ENCODE measurements at places on chromosomes 6 and 20.

DNA sequence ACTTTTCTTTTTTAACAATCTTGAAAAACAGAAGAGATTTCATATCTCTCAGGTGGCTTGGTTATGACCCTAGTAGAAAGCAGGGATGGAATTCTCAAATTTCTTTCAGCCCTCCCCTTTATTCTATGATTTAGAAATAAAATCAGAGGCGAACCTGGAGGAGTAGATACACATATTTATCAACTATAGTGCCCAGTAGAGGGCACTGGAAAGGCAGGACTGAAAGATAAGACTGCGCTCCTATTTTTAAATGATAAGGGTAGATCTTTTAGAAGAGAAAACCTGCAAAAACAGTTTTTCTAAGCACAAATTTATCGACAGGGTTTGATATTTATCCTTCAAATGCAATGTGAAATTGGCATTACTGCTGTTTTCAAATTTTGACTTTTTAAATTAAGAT, 1296.6 kb downstream of the EPHA7 start:
- no peaks in the 10 kb centered on the region for H3K27me3 ChIP-seq
- H3K4me3 ChIP-seq = no peak overlapping the region
- H3K36me3 ChIP-seq = no peaks in the 10 kb centered on the region
- H3K27ac ChIP-seq = no peak overlapping the region

GRCh38 chr6:137112067-137112355, 61.4 kb downstream of the IL22RA2 start:
- H3K4me1 ChIP-seq = peaks cover 2% of the 10 kb centered on the region
- H3K4me3 ChIP-seq = no peak overlapping the region
- no peaks in the 10 kb centered on the region for H3K36me3 ChIP-seq

- DNase-seq = no peak
- H3K27ac ChIP-seq = no peak overlapping the region
- no peaks in the 10 kb centered on the region for H3K27me3 ChIP-seq
- no peak overlapping the region for H3K4me3 ChIP-seq
- H3K4me1 ChIP-seq = peaks cover 5% of the 10 kb centered on the region
These were observed 36.2 kb upstream of the SCUBE3 start for GRCh38 chr6:35177596-35177995.

GRCh38 chr6:4940416-4940815, 63.4 kb downstream of the RPP40 start:
- H3K4me3 ChIP-seq = no peak overlapping the region
- peaks cover 10% of the 10 kb centered on the region for H3K36me3 ChIP-seq
- H3K27me3 ChIP-seq = no peaks in the 10 kb centered on the region
- no peak for DNase-seq
- no peak overlapping the region for H3K27ac ChIP-seq
- peaks cover 6% of the 10 kb centered on the region for H3K4me1 ChIP-seq

GRCh38 chr20:44625361-44625760, 26.1 kb downstream of the ADA start:
- no peak overlapping the region for H3K4me3 ChIP-seq
- no peaks in the 10 kb centered on the region for H3K36me3 ChIP-seq
- H3K27ac ChIP-seq = no peak overlapping the region
- DNase-seq = no peak
- H3K27me3 ChIP-seq = no peaks in the 10 kb centered on the region
- no peaks in the 10 kb centered on the region for H3K4me1 ChIP-seq

DNA sequence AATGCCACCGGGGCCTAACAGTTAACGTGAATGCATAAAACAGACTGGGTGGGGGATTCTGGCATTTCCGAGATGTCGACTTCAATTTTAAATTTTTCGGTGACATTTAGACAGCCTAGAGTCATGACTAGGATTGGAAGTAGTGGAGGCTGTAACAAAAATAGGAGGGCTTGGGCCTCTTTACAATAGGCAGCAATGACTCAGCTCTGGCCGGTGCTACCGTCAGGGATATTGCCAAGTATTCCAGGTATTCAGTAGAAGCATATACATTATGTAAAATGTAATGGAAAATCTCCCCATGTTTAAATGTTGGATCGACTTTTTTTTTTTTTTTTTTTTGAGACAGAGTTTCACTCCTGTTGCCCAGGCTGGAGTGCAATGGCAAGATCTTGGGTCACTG, 136.2 kb upstream of the STMND1 start:
- H3K27me3 ChIP-seq = no peaks in the 10 kb centered on the region
- no peak overlapping the region for H3K27ac ChIP-seq
- H3K4me3 ChIP-seq = no peak overlapping the region
- H3K36me3 ChIP-seq = no peaks in the 10 kb centered on the region
- no peak for DNase-seq

DNA sequence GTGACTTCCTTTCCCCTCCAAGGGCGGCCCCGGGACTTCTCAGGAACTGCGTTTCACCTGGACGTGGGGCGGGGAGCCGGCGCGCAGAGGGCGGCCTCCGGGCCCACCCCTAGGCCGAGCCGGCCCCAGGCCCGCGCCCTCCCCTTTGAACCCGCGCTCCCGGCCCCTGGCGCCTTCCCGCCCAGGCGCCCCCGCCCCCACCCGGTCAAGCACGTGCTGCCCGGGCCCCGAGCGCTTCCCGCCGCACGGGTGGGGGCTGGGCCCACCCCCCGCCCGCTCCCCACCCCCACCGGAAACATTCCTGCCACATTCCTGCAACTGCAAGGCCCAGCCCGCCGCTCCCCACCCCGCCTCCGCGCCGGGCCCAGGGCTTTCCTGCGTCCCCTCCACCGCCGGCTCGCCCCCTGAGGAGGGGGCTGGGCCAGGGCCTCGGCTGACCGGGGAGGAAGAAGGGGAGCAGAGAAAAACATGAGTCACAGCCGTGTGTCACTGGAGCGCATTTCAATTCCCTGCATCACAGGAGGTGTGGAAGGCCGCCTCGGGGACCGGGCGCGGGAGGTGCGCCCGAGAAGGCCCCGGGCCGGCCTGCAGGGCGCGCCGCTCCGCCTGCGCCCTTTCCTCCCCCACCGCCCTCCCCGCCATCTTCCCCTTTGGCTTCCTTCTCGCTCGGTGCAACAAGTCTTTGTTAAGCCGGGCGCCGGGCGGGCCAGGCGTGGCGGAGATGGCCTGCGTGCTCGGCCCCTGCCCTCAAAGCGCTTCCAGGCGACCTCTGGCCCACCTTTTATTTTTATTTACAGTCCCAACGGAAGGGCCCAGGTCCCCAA, 1.2 kb upstream of the HMGA1 start:
- no peaks in the 10 kb centered on the region for H3K27me3 ChIP-seq
- peak; percentile 79 for DNase-seq
- peak overlapping the region; percentile 0 for H3K4me3 ChIP-seq
- peak overlapping the region; percentile 21 for H3K27ac ChIP-seq
- H3K4me1 ChIP-seq = peaks cover 11% of the 10 kb centered on the region

- H3K27ac ChIP-seq = peak overlapping the region; percentile 56
- peak overlapping the region; percentile 62 for H3K4me3 ChIP-seq
- peaks cover 16% of the 10 kb centered on the region for H3K36me3 ChIP-seq
- H3K4me1 ChIP-seq = no peaks in the 10 kb centered on the region
- DNase-seq = no peak
These were observed 586 bp downstream of the ZNF512B start for GRCh38 chr20:63968928-63969760.
